ENCODE measurements at places on chromosomes 11 and 22.

- peak; percentile 74 for DNase-seq
Observed at GRCh38 chr11:79082907-79083306, 357.9 kb downstream of the TENM4 start.

DNA sequence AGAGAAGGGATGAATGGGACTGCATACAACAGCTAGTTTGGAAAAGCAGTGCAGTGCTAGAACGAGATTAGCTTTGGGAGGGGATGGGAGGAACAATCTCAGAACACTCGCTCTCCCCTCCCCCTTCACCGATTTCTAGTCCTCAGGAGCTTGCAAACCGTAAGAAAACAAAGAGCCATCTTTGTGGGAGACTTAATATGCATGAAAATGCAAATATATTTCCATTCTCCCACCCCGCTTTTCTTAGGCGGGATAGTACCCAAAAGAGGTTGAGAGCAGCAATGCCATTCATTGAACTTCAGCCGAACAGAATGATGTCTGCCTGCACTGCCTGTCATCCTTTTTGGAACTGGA is 1.1 kb downstream of the SPINDOC start:
- DNase-seq: no peak

- DNase-seq: no peak
Observed at GRCh38 chr11:117146521-117146920, 2.4 kb downstream of the PAFAH1B2 start.

DNA sequence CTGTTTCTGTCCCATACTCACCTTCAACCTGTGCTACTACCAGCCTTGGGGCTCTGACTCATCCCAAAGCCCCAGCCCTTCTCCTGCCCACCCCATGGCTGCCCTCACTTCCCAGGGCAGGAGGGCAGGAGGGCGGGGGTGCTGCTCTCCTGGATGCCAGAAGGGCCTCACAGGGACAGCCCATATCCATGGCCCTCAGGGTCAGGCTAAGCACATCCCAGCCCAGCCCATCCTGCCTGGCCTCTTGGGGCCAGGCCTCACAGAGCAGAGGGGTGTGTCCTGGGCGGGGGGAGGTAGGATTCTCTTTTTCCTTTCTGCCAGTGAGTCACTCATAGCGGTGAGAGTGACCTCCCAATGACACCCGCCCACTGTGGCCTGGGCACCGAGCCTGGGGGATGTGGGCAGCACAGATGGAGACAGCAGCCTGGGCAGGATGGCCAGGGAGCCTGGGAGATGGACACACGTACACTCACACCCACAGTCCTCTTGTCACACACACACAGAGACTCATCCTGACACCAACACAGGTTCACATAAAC is 2.4 kb downstream of the LTBP3 start:
- no peak for DNase-seq

DNA sequence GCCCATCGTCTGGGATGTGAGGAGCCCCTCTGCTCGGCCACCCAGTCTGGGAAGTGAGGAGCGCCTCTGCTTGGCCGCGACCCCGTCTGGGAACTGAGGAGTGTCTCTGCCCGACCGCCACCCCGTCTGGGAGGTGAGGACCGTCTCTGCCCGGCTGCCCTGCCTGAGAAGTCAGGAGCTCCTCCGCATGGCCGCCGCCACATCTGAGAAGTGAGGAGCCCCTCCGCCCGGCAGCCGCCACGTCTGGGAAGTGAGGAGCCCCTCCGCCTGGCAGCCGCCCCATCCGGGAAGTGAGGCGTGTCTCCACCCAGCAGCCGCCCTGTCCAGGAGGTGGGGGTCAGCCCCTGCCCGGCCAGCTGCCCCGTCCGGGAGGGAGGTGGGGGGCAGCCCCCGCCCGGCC is 5.8 kb upstream of the OR5M8 start:
- DNase-seq: no peak

DNA sequence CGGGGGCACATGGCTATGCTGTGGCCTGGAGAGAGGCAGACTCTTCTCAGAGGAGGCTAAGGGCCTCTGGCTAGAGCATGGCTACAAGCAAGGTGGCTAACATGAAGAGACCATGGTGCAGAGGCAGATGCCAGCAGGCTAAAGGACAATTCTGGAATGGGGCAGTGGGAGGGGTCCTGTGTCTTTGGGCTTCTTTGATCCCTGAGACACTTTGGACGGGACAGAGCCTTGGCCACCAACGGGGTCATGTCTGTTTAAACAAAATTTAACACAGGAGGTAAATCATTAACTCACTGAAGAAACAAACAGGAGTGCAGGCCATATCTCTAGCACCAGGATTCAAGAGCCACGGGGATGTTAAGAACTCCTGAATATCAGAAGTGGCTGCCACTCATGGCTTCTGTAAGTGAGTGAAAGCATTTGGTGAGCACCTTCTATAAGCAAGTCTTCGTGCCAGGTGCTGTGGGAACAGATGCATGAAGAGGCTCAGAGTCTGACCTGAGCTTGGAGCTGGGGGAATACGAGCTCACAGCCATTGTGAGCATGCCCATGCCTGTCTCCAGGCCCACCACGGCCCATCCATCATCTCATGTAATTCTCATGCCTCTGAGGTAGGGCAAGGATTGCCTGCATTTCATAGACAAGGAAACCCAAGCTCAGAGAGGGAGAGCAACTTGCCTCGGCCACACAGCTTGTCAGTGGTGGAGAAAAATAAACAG is 18.3 kb upstream of the ZNRF3 start:
- DNase-seq: no peak

GRCh38 chr11:125638315-125638714 is 13.4 kb downstream of the CHEK1 start:
- no peak for DNase-seq

GRCh38 chr22:41302811-41303210 is 1.5 kb downstream of the ZC3H7B start:
- no peak for DNase-seq
